Progenitor cell of endocrine pancreas (in vitro differentiated cells): ENCODE measurements at places on chromosomes 16 and 17.

GRCh38 chr17:57424273-57424672, 167.9 kb downstream of the MSI2 start:
- DNase-seq = no peak

- no peak for DNase-seq
Measured at GRCh38 chr17:13544292-13544691, 57.4 kb downstream of the HS3ST3A1 start.

DNA sequence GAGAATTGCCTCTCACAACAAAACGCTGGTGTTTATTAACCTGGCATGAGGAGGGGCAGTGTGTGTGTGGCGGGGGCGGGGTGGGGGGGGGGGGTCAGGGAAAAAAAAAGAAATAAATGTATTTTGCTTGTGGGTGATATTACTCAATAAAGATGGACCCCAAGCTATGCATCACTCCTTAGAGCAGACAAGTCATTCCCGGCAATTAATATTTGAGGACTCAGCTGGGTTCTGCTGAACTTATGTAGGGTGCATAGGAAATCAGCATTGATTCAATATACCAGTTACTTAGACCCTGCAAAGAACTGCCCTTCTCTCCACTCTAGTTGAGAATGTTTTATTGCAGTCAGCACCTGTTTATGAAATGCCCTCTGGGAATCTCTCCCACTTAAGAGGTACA, 206.2 kb upstream of the MAF start:
- no peak for DNase-seq

GRCh38 chr16:84071121-84071520, 28.5 kb upstream of the SLC38A8 start:
- DNase-seq = no peak

GRCh38 chr16:64900019-64900418, 221.8 kb downstream of the CDH11 start:
- DNase-seq = no peak

GRCh38 chr16:8730335-8730915, 56.0 kb downstream of the ABAT start:
- DNase-seq = no peak
